ENCODE measurements at places on chromosomes 3 and 15.

DNA sequence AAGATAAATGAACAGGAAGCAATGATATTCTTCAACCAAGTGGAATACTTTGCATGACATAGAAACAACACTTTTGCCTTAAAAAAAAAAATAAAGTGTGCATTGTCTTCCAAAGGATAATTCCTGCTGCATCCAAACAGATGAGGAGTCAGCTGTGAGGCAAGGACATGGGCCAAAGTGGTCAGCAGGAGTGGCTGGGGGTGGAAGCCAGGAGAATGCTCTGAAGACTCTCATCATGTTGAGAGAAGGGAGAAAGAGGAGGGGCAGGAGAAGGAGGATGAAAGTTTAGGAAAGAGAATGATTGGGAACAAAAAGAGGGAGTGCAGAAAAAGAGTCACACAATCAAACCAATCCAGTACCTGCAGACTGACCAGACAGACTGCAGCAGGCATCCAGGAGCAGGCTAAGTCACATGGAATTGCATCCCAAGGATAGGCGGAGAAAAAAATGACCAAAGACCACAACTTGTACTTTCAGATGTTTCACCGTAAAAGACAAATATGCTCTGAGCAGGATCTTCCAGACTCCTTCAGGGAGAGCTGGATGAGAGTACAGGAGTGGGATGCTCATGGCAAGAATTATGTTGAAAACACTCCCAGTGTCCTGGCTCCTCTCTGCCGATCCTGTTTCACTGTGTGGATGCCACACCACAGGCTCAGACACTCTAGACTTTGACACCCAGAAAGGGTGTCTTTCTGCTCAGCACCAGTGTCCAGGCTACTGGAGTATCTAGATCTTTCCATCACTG is 11.9 kb downstream of the ABI3BP start:
- no peak for DNase-seq

DNA sequence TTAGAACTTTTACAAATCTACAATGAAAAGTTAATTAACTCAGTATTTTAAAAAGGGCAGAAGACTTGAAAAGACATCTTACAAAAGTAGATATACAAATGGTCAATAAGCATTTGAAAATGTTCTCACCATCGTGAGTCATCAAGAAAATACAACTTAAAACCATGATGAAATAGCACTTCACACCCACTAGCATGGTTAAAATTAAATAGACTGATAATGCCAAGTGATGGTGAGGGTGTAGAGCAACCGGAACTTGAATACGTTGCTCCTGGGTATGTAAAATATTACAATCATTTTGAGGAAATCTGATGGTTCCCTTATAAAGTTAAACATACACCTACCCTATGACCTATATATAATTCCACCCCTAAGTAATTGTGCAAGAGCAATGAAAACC is 319.8 kb upstream of the UMPS start:
- no peak for DNase-seq

- DNase-seq, result no peak
Measured at GRCh38 chr3:25962255-25962654, 172.4 kb downstream of the OXSM start.

DNA sequence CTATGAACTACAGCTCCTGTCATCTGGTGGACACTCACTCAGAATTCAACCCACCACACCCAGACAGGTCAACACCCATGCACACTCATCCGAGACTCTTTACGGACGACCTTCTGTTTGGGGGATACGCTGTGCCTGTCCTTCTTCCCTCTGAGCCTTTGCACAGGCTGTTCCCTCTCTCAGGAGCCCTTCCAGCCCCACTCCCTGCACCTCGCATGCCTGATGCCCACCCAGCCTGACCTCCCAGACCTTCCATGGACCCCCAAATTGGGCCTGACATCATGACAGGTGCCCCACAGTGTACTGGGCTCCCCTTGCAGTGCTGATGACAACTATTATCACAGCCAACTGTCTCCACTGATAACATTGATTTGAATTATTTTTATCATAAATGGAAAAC is 135.8 kb downstream of the NSMCE3 start:
- no peak for DNase-seq

GRCh38 chr15:45184562-45185041 is 3.2 kb downstream of the SHF start:
- no peak for DNase-seq

DNA sequence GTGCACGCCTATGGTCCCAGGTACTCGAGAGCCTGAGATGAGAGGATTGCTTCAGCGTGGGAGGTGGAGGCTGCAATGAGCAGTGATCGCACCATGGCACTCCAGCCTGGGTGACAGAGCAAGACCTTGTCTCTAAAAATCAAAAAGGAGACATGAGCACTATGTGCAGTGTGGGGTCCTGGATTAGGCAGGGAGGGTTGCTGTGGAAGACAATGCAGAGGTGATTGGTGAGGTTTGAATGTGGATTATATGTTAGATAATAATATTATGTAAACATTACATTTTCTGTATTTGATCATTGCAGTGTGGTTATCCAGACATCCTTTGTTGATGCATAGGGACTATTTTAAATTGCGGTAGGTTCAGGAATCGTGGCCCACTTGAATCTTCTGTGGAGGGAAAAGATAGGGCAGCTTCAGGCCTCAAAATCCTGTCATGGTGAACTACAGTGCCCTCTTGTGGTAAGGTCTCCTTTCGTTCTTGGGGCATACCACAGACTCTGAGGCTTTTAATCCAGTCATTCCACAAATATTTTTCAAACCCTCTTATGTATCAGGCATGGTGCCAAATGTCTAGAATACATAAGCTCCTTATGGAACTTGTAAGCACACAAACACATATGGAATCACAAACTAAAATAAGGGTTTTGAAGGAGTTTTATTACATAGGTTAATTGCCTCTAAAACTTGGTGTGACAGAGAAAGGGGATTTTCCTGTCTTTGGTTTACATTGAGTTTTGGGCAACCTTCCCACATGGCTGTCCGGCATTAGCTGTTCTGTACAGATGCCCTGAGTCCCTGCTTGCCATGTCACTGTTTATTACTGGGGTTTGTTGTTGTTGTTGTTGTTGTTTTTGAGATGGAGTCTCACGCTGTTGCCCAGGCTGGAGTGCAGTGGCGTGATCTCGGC is 37.7 kb downstream of the GPD1L start:
- DNase-seq, result peak; percentile 57

DNA sequence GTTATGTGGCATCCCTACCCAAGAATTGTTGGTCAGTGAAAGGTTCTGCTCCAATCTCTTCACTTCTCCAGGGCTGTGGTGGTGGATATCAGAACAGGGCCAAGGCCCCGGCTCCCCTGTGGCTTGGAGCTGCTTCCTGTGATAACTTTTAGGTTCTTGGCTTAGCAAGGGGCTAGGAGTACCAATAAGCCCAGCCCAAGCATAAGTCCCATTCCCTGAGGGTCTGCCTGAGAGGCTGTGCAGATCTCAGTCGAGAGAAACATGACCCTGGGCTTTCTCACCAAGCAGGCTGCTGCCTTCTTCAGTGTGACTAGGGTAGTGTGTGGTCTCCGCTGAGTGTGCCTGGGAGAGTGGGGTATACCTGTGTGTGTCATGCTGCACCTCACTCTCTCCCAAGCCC is 7.1 kb downstream of the CLK3 start:
- no peak for DNase-seq

DNA sequence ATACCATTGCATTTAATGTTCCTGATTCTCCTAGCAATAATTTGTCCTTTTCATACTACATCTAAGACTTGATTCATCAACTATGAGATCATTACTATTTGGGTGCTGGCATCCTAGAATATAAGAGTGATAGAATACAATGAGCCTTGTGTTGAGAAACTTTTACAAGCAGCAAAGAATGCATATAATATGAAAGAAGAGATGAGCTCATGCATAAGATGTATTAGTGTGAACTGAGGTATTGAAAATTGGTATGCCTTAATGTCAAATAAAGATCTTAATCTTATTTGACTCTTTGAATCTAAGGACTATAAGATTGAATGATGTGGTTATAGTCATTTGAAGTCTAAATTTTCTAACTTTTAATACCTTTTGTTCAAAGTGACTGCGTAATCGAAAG is 220.0 kb upstream of the ARHGEF26 start:
- DNase-seq, result no peak

DNA sequence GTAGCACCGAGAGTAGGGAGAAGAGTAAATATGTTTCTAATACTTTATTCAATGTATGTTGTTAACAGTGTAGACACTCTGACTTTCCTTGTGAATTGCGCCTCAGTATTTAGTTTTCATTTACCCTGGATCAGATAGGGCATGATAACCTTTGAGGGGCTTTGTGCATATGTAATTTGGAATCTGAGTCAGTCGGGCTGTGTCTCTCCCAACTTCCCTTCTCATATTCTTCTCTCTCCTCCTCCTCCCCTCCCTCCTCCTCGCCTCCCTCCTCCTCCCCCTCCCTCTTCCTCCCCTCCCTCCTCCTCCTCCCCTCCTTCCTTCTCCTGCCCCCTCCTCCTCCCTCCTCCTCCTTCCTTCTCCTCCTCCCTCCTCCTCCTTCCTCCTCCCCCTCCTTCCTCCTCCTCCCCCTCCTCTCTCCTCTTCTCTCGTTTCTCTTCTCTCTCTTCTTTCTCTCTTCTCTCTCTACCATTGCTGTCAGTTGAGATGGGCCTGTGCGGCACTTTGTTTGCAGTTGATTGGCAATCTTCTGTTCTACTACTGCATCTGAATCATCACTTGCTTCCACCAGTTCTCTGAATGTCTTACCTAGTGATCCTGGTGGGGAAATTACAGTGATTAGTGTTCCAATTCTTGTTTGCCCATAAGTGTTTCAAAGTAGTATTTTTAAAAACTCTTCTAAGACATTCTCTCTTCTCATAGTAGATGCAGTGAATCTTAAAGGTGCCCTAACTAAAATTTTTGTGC is 162.3 kb downstream of the PGPEP1L start:
- no peak for DNase-seq

DNA sequence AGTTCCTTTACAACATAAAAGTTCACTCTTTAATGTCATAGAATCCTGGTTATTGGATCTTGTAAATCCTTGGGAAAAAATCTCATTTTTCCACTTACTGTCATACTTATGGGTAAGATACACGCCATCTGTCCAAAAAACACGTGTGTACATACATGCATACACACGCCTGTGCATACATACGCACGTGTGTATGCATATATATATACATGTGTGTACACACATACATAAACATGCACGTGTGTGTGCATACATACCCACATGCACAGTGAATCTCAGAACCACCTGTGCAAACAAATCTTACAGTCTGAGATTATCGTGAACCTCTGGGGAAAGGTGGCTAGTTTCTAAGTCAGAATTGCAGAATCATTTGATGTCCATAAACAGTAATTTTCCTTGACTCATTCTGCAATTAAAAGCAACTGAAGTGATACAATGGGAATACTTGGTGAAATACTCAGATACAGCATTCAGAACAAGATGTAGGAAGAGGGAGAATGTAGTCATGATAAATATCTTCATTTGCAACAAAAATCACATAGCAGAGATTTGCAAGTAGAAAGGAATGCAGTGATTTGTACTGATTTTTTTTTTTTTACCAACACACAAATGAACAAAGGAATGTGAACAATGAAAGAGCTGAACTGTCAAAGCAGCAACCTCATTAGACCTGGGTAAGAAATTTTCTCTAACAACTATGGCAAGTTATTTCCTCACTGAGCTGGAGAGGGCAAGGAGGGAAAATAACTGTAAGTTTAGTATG is 160.6 kb upstream of the POU1F1 start:
- DNase-seq, result no peak

- no peak for DNase-seq
Measured at GRCh38 chr3:37417297-37418082, 243.1 kb upstream of the LRRFIP2 start.

GRCh38 chr3:71709908-71710511 is 15.2 kb downstream of the EIF4E3 start:
- DNase-seq, result no peak

DNA sequence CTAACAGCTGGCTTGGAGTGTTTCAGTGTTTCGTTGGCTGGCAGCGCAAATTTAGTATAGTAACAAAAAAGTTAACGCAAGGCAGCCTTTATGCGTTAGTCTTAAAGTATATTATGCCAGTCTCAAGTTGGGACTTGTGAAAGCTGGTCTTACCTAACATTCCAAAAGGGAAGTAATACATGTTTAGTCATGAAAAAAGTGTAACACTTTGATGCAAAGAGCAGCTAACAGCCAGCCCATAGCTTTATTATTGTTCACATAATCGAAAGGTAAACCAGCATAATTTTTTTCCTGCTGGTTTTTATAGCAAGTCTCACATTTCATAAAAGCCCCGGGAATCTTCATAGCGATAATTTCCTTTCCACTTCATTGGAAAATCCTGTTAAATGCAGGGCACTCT is 2.4 kb upstream of the GPR87 start:
- DNase-seq, result no peak

DNA sequence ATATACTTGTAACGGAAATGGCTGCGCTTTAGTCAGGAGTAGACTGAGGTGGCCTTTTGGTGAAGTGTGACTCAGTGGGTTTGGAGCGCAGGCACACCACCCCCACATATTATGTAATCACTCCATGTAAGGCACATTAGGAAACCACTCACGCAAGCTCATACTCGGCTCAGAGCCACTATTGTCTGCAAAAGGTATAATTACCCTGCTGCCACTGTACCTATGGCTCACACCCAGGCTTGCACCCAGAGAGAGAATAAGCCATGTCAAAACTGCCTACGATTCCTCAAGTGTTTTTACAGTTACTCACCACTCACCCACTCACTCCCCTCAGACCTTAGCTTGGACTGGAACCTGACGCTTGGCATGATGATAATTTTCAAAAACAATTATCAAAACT is 611.9 kb upstream of the CCDC54 start:
- DNase-seq, result no peak

GRCh38 chr15:48062148-48062872 is 58.5 kb upstream of the SLC24A5 start:
- no peak for DNase-seq

GRCh38 chr15:25727867-25728600 is 135.1 kb downstream of the ATP10A start:
- no peak for DNase-seq

GRCh38 chr3:48798998-48799397 is 48.7 kb downstream of the PRKAR2A start:
- DNase-seq, result no peak

- DNase-seq, result no peak
Measured at GRCh38 chr3:156769721-156770654, 56.2 kb upstream of the LEKR1 start.

DNA sequence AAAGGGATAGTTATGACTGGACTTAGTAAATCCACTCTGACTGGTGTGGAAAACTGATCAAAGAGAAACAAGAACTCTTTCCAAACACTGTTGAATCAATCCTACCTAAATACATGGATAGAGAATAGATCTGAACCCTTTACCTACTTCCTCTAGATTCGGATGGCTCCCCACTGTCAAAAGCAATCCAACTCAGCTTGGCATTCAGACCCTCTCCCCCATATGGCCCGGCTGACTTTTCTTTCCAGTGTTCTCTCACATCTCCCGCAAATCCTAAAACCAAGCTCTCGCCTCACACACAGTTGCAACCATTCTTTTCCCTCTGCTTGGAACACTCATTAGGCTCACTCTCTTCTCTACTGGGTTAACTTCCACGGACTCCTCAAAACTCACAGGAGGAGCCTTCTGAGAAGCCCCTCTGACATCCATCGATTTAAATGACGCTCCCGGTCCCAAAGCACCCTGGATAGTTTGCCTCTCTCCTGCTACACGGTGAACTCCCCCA is 639 bp downstream of the SPICE1 start:
- no peak for DNase-seq
